ENCODE measurements at places on chromosomes 2 and 18.

- no peak for DNase-seq
Measured at GRCh38 chr2:48512571-48512970, 17.4 kb upstream of the STON1 start.

DNA sequence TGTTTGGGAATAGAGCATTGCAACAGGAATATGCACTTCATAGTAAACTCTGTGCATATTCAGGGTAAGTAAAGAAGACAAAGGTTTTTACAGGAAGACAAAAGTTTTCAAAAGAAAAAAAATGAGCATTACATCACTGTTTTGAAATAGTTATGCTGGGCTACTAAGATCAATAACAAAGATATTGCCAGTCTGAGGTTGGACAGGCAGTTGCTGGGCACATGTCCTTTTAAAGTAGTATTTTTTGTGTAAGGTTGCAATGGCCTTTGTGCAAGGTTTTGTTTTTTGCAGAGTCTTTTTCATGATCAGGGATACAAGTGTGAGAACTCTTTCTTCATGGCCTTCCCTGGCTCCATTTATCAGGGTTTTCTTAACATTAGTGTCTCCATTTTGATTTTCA, 16.2 kb downstream of the IL1B start:
- DNase-seq: no peak

DNA sequence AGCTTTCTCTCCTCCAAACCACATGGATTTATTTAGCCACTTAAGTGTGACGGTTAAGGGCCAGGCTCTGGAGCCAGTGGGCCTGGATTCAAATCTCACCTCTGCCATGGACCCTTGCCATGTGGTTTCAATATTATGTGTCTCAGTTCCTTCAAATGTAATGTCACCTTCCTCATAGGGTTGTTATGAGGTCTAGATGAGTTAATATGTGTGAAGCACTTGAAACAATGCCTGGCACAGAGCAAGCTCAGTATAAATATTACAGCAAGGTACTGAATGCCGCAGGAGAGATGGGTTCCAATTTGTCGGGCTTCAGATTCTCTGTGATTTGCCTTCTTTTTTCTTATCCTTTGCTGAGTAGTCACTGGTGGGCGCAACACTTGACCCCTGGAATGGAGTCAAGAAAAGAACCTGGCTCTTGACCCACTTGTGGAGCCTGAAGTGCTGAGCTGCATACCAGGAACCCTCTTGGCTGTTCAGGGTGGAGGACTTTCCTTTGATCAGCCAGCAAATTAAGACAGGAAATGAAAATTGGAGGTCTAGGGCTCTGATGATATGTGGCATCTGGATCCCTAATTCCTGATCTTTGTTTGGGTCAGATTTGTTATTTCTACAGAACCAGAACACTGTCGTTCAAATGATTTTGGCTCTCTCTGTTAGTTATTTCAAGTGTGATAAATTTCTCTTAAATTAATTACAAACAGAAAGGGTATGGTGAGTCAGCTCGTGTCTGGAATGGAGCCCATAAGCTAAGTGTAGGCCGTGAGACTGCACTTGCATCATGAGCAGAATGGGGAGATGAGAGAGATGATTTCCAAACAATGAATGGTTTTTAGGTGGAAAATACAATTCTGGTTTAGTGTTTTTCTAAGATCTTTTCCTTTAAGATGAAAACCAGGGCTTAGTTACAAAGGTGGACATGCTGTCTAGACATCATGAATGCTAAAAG, 293.0 kb downstream of the KCNS3 start:
- DNase-seq: no peak

- DNase-seq: peak; percentile 99
Measured at GRCh38 chr2:73233154-73233931, at the start of gene PRADC1. PRADC1 (minus strand) TSS chr2:73233239; CDS start chr2:73233160, 79 bp downstream.

GRCh38 chr2:12978066-12978835, 261.5 kb downstream of the TRIB2 start:
- DNase-seq: no peak

GRCh38 chr2:126877861-126878565, 20.7 kb upstream of the TEX51 start:
- no peak for DNase-seq

GRCh38 chr2:203804764-203805485, 62.6 kb upstream of the CTLA4 start:
- no peak for DNase-seq

- no peak for DNase-seq
Measured at GRCh38 chr2:227191367-227191766, 26.9 kb downstream of the COL4A3 start.
